GM23248 (cell line): ENCODE measurements at places on chromosomes 6 and 20.

- DNase-seq = peak; percentile 12
- H3K4me1 ChIP-seq = peaks cover 6% of the 10 kb centered on the region
- H3K36me3 ChIP-seq = no peaks in the 10 kb centered on the region
These were observed 296.6 kb downstream of the PHACTR1 start for GRCh38 chr6:13012977-13013680.

DNA sequence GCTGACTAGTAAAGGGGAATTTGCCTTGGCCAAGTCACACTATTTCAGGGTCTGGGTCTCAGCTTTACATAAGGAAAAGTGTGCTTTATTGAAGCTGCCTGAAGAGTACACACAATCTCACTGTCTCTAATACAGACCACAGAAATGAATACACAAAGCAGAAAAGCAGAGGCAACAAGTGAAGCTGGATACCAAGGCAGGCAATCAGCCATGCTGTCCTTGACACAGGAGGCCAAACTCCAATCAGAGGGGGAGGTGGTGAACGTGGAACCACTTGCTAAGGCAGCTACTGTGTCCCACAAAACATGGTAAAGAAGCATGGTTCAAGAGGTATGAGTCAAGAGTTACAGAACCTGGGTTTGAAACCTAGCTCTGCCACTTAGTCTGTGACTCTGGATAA lies 21.8 kb upstream of the CCND3 start:
- H3K4me1 ChIP-seq = peaks cover 22% of the 10 kb centered on the region
- H3K4me3 ChIP-seq = no peak overlapping the region
- H3K36me3 ChIP-seq = no peaks in the 10 kb centered on the region
- no peak overlapping the region for H3K27ac ChIP-seq
- H3K27me3 ChIP-seq = no peaks in the 10 kb centered on the region

DNA sequence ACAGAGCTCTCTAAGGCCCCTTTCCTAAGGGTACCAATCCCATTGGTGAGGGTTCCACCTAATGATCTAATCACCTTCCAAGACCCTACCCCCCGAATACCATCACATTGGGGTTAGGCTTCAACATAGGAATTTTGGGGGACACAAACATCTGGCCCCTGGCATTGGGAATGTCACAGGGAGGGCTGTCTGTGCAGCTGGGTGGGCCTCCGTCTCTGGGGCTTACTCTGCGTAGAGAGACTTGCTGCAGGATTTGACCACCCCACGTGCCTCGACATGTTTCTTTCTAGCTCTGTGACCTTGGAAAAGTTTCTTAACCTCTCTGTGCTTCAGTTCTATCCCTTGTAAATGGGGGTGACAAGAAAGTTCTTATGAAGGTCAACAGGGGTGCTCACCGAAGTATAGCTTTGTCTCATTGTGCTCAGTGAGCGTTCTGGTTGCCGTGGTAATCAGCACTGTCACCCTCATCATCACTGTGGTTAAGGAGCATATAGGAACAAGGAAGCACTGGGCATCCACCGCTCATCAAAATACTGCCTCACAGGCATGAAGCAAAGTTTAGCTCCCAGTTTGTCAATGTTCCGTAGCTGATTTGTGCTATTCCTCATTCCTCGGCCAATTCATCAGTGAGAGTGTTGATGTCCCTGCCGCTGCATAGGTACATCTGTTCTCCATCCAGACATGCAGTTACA lies 152.8 kb downstream of the SYCP2 start:
- no peak for DNase-seq
- H3K27me3 ChIP-seq = no peaks in the 10 kb centered on the region
- no peak overlapping the region for H3K27ac ChIP-seq

GRCh38 chr20:39042279-39043150 lies 80.4 kb downstream of the DHX35 start:
- H3K4me3 ChIP-seq = no peak overlapping the region
- no peaks in the 10 kb centered on the region for H3K27me3 ChIP-seq
- DNase-seq = peak; percentile 71
- H3K4me1 ChIP-seq = peaks cover 7% of the 10 kb centered on the region; the same call in 1 of the 2 replicates

GRCh38 chr6:81950877-81951276 lies 198.4 kb upstream of the TENT5A start:
- H3K27me3 ChIP-seq = no peaks in the 10 kb centered on the region
- peaks cover 22% of the 10 kb centered on the region for H3K4me1 ChIP-seq
- H3K4me3 ChIP-seq = no peak overlapping the region

DNA sequence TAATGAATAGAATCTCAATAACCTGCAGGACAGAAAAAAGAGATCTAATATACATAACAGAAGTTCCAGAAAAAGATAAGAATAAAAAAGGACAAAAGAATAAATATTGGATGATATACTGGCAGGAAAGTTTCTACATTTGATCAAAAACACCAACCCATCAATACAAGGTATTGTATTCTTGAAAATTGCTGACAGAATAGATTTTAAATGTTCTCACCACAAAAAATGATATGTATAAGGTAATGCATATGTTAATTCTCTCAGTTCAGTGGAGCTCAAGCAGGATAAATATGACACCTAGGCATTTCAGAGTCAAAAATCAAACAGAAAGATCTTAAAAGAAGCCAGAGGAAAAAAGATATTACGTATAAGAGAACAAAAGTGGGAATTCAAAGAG lies 43.8 kb downstream of the SERAC1 start:
- no peak for DNase-seq
- H3K4me3 ChIP-seq = no peak overlapping the region
- no peaks in the 10 kb centered on the region for H3K4me1 ChIP-seq
- H3K27ac ChIP-seq = no peak overlapping the region
- H3K36me3 ChIP-seq = peaks cover 4% of the 10 kb centered on the region; the same call in 1 of the 2 replicates
- H3K27me3 ChIP-seq = no peaks in the 10 kb centered on the region
